ENCODE measurements at places on chromosomes 7 and 10.
A peak's percentile ranks its signal among the peaks of the same experiment; 100 is the strongest.

DNA sequence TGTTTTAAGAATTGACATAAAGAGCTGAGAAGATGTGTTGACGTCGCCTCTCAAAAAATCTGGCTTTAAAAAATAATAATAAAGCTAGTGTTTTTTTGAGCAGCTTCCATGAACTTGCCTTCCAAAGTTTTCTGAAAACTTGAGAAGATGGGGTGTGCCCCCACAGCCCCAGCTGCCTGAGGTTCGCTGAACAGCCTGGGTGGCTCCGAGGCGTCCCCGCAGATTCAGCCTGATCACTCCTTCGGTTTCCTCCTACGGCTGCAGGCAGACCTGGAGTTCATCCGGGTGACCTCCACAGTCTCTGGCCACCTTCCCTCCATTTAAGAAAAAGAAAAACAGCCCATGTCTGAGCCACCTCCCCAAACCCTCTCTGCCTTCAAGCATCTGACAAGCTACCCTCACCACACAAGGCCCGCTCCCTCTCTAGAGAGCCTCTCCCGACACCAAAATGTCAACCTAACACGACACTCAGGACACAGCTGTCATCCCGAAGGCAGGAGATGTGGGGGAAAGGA, 177.8 kb downstream of the PTPRN2 start:
- DNase-seq: no peak

DNA sequence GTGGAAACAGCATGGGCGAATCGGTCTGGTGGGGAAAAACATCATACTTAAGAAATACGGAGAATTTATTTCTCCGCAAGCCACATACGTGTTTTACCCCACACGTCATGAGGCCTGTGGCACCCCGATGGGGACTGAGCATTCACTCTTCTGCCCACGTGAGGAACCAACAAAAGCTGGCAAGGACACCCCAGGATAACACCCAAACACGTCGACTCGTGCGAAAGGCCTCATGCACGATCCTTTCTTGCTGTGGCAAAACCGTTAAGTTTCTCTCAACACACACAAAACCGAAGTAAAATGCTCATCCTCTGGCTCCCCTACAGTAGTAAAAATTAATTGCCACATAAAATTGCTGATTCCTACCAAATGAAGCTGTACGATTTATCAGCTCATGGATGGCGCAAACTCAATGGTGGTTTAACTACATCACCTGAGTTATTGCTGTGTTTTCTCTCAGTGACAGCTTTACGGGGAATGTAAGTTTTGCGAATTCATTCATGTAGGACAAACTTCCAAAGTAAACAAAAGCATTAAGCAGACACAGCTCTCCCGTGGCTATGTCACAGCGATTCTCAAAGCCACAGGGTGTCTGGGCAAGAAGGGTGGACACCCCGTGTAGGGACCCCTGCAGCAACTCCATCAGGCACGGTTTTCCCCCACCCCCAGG, 97.0 kb downstream of the CTBP2 start:
- DNase-seq: no peak

DNA sequence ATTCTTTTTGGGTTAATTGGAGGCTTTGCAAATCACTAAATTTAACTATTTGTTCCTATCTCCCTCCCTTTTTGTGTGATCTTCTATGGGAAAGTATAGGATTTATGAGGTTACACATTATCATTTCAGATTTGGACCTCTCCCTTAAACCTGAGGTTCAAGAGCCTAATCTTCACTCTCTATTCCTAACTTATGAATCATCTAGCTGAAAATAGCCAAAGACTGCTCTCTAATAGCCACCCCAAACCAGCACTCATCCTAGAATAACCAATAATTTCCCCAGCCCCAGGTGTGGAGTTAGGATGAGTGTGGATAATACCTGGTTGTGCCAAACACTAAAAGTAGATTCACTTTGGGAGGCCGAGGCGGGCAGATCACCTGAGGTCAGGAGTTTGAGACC, 499.2 kb downstream of the GFRA1 start:
- DNase-seq: no peak

DNA sequence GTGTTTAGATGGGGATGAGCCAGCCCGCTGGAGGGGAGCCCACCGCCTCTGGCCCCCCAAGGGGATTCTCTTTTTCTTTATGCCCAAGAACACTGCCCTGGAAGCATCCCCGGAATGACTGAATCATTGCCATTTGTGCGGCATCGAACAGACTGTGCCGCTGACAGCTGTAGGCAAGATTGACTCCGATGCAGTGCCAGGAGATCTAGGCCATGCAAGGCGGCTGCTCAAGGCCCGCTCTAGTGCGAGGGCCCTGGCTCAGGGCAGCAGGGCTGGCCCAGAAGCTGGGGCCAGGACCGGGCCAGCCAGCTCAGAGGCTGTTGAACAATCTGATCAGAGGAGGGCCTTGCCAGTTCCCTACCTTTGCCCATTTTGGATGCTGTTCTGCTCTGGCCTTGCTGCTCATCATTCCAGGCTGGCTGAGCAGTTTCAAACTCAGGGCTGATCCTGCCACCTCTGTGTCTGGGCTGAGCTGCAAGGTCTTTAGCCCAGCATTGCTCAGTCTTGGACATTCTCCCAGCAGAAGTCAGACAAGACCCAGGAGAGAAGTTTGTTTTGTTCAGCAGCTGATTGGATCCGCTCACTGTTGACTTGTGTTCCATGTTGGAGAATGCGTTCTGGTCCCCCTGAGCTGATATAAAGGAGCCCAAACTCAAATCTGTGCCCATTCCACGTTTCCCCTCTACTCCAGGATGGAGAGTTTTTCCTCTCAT, 485.3 kb upstream of the GALNT17 start:
- no peak for DNase-seq

- no peak for DNase-seq
These were observed 143.9 kb downstream of the PFKFB3 start for GRCh38 chr10:6346631-6347030.

GRCh38 chr10:1290071-1290471, 233.9 kb downstream of the WDR37 start:
- no peak for DNase-seq

DNA sequence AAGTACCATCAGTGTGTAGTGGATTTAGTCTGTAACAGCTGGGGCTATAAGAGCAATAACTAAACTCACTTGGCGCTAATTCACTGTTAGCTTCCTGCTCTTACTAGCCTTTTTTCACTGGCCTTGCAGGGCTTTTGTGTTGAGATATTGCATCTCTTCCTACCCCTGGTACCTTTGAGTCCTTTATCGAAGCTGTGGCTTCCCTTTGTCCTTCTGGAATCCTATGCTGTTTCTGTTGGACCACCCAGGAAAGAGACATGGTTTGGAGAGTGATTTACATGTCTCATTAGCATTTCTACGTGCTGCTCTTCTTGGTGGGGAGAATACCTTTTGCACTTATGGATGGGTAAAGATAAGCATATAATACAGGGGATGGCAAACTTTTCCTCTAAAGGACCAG, 103.8 kb downstream of the MLLT10 start:
- DNase-seq: no peak

DNA sequence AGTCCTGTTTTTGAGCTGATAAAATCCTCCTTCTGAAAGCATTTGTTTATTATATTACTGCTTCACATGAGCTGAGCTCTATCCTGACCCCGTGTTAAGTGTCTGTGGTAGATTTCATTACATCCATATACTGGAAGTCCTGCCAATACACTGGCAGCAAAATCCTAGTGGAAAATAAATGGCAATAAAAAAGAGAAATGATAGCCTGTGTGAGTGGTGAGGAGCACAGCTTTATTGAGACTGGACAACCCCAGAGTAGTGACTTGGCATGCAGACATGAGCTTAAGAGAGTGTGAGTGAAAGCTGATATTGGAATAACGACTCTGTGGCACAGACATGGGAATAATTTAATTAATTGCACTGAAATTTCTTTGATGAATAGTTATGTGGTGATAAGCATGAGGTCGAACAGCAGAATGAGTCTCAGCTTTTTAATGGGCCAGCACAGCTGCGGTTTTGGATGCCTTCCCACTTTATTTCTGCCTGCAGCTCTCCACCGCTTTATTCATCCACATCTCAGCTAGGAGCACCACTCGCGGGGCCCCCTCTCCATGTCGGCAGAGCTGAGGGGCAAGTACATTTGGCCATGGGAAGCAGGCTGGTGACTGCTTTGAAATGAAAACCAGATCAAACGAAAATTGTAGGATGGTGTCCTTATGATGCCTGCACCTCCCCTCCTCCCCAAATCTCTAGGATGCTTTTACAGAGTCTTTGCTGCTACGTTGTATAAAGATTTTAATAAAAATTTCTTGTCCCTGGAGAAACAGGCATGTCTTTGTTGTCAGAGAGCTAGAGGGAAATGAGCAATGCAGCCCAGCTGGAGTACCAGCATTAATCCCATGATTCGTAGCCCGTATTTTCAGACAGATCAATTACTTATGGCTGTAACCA, 494.3 kb downstream of the AUTS2 start:
- no peak for DNase-seq

GRCh38 chr10:128337860-128338378, 211.7 kb upstream of the MKI67 start:
- no peak for DNase-seq

DNA sequence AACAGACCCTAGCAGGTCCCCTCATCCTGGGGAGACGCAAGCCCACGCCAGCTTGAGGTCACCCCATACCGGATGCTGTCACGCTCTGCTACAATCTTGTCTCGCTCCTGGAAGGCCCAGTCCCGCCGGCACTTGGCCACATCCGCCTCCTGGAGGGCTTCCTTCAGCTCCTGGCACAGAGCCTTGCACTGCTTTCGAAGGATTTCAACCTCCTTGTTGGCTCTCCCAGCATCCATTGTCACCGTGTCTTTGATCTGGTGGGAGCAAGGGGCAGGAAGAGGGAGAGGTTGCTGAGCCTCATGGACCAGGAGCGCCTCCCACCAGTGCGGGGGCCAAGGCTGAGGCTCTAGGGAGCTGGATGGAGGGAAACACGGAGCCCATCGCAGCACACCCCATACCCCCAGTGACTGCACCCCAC, 90.9 kb downstream of the DLG5 start:
- DNase-seq: no peak

GRCh38 chr10:84156768-84157167, 16.8 kb upstream of the GPR15LG start:
- peak; percentile 59 for DNase-seq

DNA sequence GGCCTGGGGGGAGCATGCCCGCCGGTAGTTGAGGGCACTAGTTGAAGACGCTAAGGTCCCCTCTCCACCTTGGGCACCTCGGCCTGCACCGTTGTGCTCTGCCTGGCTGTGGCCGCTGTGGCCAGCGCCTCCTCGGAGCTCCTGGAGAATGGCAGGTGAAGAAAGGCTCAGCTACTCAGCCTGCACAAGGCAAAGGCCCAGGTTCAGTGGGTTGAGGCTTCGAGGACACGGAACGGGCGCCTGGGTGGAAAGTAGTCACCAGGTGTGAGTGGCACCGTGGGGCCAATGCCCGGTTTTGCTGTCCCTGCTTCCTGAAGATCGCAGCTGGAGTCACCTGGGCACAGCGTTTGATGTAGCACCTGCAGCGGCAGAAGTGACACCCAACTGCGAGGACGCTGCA, 12.4 kb upstream of the ZNF716 start:
- DNase-seq: no peak

GRCh38 chr7:10939237-10939910, 34.3 kb upstream of the PHF14 start:
- DNase-seq: no peak

Data from activated CD4-positive, alpha-beta memory T cell treated with anti-CD3 and anti-CD28 coated beads for 36 hours (primary cell).